ENCODE measurements at places on chromosomes 12 and 14.

DNA sequence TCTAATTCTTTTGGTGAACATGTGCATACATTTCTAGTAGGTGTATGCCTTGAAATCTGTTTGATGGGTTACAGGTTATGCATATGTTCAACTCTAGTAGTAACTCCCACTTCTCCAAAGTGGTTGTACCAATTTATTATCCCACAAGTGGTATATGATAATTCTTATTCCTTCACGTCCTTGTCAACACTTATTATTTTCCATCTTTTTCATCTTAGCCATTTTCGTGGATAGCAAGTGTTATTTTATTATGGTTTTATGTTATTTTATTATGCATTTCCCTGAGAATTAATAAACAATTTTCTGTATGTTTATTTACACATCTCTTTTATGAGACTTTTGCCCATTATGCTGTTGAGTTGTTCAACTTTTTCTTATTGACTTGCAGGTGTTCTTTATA, 11.2 kb upstream of the AMIGO2 start:
- no peak for DNase-seq

DNA sequence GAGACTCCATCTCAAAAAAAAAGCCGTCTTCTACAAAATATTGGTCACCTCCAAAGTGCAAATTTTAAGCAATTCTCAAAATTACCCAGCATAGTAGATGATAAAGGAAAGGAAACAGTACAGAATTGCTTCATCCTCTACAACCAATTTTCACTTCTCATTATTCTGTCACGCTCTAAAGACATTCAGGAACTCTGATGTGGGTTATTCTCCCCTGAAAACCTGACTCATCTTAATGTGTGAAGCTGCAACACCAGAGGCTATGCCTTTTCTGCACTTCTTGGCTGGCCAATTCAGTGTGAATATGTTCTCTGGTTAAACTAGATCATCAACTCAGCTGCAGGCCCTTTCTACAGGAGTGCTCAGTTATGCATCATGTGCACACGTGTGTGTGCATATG, 11.0 kb downstream of the PTGER2 start:
- DNase-seq, result peak; percentile 93

GRCh38 chr12:104622928-104623327, 166.2 kb downstream of the CHST11 start:
- peak; percentile 57 for DNase-seq

GRCh38 chr12:54497883-54498282, 331 bp downstream of the NCKAP1L start:
- peak; percentile 39 for DNase-seq

GRCh38 chr12:21769307-21769706, 5.2 kb downstream of the KCNJ8 start:
- no peak for DNase-seq

GRCh38 chr14:71206123-71206522, 298.9 kb downstream of the PCNX1 start:
- DNase-seq, result no peak

DNA sequence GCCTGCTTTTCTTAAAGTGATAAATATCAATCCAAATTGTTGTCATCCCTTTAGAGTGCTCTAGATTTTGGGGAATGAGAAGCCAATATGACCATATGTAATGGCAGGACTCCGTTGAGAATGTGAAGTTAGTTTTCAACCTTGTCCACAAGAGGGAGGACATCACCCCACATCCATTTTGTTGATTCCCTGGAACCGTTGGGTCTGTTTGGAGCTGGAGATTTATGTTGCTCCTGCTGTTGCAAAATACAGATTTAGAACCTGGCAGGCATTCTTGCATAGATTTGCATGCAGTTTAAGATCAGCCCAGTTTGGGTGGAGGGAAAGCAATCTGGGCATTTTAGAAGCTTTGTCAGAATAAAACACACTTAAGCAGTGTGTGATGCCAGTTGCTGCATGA, 620.1 kb downstream of the NRXN3 start:
- DNase-seq, result no peak

- no peak for DNase-seq
Observed at GRCh38 chr12:80593766-80594165, 113.7 kb upstream of the MYF6 start.

- no peak for DNase-seq
Observed at GRCh38 chr14:84750284-84750683, 779.7 kb upstream of the FLRT2 start.

- no peak for DNase-seq
Observed at GRCh38 chr14:75443203-75443969, 15.6 kb downstream of the JDP2 start.

GRCh38 chr14:85359505-85359904, 170.4 kb upstream of the FLRT2 start:
- DNase-seq, result no peak

GRCh38 chr14:59069163-59069854, 119.2 kb upstream of the DAAM1 start:
- no peak for DNase-seq

GRCh38 chr12:51752234-51752889, 96.2 kb downstream of the FIGNL2 start:
- peak; percentile 93 for DNase-seq

GRCh38 chr12:14171106-14171505, 189.7 kb upstream of the GRIN2B start:
- DNase-seq, result no peak

- DNase-seq, result no peak
Observed at GRCh38 chr14:58104808-58105207, 47.2 kb downstream of the ARMH4 start.

- DNase-seq, result no peak
Observed at GRCh38 chr14:68945585-68946488, 33.3 kb downstream of the ACTN1 start.

DNA sequence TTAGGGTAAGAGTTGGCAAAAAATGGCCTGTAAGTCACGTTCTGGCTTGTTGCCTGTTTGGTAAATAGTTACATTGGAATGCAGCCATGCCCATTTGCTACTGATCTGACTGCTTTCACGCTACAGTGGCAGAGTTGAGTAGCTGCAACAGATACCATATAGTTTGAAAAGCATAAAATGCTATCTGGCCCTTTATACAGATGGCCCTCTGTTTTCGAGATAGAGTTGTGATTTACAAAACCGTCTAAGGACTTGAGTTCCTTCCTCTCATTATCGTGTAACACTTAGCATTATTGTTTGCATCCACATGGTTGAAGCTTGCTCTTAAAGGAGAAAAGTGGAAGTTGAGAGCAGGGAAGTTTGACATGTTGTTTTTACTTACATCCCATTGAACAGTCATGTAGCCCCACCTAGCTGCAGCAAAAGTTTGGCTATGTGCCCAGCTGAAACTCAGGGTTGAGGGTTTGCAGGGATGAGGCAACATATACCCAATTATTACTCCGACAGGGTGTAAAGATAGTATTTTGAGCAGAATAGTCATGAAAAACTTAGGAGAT, 11.3 kb upstream of the SCFD1 start:
- peak; percentile 82 for DNase-seq

DNA sequence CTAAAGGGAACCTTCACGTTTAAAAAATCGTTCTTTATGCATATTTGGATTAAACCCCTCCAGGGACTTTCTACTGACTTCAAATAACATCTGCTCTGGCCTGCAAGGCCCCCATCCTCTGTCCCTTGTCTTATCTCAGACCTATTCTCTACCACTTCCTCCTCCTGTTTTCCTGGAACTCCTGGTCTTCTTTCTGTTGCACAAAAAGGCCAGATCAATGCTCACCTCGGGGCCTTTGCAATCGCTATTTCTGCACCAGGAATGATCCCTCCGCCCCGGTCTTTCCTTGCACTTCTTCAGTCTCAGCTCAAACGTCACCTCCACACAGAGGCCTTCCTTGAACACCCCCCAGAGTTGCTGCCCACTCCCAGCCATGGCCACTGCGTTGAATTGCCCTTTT, 57.6 kb upstream of the BEGAIN start:
- no peak for DNase-seq

DNA sequence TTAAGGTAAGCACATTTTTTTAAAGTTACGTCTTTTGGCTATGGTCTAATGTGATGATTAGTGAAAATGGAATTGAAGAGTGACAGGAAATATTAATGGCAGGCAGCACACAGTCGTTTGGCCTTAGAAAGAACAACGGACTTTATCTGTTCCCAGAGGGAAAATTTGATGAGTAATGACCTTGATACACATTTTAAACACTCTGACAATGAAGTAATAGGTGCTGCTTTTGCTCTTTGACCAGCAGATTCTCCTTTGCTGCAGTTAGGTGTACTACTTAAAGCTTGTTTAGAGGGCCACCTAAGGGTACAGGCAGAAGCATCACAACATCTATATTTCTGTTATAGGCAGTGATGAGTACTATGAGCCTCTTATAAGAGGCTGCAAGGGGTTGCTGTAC, 27.1 kb upstream of the RNU6-8 start:
- DNase-seq, result no peak

DNA sequence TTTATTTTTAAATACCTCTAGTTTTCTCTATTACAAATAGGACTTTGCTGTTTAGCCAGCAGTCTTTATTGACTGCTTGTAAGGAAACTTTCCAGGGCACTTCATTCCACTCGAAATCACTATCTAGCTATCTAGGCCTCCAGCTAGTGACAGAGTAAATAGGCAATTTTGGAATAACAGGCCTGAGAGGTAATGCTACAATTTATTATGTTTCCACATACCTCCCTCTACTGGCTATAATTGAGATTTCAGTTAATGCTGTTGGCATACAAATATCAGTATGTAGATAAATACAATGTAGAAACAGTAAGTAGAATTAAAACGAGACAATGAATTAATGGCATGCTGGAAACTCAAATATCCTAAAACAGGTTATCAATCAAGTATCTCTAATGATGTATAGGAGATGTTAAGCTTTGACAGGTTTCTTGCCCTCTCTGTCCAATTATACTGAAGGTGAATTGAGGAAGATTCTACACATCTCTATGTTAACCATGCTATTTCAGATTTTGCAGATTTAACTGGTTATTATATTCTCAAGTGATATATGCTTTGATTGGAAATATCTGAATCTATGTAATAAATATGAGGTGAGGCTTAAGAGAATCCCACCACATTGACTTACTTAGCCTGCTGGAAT, 7.2 kb downstream of the DTD2 start:
- DNase-seq, result peak; percentile 20

GRCh38 chr12:44960423-44960822, 84.3 kb upstream of the NELL2 start:
- no peak for DNase-seq

DNA sequence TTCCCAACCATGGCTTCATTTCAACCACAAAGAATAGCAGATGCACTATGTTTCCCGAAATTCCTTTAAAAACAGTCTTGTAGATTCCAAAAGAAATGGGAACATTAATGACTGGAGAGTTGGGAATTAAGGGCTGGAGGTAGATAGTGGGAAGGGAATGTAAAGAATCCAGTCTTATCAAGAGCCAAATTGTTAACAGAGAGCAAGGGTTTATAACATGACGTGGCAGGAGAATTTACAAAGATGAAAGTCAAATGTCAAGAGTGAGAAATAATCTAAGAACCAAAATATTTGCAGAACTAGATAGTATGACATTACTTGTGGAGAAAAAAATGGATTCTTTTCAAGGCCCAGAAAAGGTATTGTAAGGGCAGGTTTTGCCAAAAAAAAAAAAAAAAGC, 200.9 kb downstream of the GRIN2B start:
- DNase-seq, result no peak

DNA sequence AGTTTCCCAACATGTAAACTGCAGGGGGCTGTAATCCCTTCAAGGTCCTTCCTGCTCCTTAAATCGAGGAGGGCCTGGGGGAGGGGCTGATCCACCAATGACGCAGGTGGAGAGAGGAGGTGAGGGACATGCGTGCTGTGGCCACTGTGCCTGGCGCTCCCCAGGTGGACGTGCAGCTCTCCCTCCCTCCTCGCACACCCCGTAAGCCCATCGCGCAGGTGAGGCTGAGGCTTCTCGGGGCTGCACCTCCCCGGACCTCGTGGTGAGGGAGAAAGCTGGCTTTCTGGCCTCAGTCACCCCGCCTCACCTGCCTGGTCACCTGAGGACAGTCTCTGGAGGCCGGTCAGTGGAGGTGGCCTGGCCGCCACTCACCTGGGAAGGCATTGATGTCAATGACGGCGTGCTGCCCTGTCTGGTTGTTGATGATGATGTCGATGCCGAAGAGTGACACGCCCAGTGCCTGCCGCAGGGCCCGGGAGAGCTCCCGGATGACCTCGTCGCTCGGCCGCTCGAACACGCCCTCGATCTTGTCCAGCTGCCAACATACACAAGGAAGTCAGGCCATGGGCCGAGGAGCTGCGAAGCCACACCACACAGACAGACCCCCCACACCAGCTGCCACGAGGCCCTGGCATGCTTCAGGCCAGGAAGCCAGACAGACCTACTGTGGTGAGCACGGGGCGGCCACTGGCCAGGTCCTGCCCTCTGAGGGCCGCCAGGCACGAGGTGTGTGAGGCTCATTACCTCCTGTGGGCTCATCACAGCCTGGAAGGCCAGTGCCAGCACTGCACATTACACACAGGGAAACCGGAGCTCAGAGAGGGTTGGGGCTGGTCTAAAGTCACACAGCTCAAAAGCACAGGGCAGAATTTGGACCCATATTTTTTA, 23.3 kb downstream of the CHGA start:
- no peak for DNase-seq

GRCh38 chr12:66235626-66236281, 46.7 kb downstream of the IRAK3 start:
- DNase-seq, result no peak

DNA sequence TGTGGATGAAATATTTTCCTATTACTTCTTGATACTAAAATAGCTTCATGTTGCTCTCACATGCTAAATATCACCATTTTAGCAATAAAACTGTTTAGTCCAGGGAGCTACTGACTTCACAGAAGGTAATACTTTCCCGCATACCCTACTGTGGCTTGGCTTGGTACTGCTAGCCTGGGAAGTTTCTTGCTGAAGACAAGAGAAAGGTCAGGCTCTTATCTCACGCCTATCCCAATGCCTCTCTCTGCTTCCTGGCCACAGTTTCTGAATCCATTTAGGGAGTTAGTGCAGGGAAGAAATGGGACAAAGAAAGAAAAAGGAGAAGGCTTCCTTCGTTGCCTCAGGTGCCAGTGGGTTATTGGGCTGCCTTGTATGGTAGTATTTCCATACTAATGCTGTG, 228.3 kb downstream of the MDGA2 start:
- DNase-seq, result no peak

- peak; percentile 36 for DNase-seq
Observed at GRCh38 chr12:3727877-3728632, 24.9 kb downstream of the CRACR2A start.

DNA sequence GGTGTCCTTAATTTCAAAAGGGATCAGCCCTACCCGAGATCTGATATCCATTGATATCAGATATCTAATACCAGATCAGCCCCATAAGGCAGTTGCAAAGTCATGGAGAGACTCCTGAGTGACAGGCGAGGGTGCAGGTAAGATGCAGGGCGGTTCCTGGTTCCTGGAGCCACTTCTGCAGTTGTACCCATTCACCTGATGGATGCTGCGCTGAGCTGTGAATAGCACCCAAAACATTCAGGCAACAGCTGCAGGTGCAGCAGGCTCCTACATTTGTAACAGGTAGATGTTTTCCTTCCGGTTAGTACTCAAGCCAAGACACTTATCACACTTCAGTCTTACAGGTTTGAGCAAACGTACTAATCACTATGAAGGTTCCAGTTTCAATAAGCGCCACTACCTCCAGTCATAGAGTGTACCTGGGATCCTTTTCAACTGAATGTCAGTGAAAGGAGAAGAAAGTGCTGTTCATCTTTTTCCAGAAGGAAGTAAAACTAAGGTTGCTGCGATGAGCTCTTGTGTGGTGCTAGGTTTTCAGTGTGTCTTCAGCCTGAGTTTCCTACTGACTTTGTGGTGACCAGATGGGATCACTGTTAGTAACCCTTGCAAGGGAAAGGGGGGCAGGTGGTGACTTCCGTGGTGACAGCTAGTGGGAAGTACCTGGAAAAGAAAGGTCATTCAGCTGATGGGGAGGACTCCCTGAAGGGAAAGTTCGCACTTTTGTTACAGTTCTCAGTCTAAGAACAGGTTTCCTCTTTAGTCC, 1.9 kb downstream of the ATP6V0A2 start:
- DNase-seq, result peak; percentile 6

GRCh38 chr12:124174451-124175348, 120.2 kb upstream of the RFLNA start:
- no peak for DNase-seq
